Stimulated activated CD4-positive, alpha-beta T cell treated with anti-CD3 and anti-CD28 coated beads, Interleukin-15, amount 100 ng/mL, for 48 hours (primary cell): ENCODE measurements at places on chromosomes 11 and 22.

DNA sequence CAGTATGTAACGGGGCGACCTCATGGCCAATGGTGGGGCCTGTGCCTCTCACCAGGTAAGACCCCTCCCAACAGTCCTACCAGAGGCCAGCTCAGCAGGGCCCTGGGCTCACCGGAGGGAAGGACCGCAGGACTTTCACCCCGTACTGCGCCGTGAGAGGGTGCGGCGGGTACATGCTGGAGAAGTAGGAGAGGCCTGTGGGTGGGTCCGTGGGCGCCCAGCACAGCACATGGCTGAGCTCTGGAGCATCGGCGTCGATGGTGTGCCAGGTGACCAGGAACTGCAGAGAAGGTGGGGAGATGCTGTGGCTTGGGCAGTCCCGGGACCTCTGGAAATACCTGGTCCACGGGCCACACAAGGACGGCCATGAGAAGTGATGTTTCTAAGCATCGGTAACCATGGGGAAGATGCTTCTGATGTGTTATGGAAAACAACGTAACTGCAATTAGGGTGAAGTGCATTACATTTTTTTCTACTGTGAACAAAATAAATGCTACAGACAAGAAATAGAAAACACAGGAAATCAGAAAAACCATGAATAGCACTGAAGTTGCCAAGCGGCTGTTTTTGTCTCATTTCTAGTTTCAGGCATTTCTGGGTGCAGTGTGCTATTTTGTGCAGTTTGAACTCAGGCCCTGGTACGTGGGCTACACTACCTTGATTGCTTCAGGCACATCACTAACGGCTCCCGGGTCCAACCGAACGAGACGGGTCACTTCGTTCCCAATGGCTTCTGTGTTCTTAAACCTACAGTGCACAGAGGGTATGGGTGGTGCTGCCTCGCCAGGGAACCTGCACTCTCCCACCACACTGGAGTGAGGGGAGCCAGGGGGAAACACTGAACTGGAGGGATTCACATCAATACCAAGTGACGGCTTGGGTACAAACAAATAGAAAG lies 46.5 kb upstream of the SERPIND1 start:
- DNase-seq: no peak

DNA sequence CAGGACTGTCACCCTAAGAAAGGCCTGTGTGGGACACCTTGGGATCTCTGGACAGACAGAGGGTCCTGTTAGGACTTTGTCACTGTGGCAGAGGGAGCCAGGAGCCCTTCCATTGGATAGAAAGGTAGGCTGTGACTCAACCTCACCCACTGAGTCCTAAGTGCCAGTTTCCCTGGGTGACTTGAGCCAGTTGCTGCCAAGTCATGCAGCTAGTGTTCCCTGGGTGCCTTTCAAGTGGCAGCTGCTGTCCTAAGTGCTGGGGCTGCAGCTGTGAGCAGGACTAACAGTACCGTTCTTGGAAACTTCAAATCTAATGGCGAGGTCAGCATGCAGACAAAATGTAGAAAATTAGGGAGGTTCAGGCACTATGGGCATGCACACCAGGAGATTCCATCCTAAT lies 393.7 kb downstream of the TMEM135 start:
- DNase-seq: no peak

- no peak for DNase-seq
Measured at GRCh38 chr11:11169715-11170351, 183.2 kb downstream of the CSNK2A3 start.

DNA sequence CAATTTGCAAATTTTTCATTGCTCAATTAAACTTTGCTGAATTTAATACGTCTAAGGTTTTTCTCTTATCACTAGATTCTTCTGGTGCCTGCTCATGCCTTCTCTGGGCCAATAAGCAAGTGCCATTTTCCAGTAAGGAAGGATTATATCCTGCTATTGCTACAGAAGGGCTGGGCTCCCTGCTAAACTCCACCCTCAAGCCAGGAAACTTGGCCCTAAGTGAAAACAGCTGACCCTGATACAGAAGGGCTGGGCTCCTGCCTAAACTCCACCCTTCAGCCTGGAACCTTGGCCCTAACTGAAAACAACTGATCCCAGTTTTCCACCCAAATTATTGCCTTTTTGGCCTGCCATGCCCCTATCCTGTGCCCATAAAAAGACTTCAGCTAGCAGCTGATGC lies 385.3 kb downstream of the DYNC2H1 start:
- no peak for DNase-seq

GRCh38 chr11:125180413-125181305 lies 16.1 kb downstream of the PKNOX2 start:
- no peak for DNase-seq

GRCh38 chr11:34308913-34309585 lies 48.8 kb downstream of the ABTB2 start:
- DNase-seq: no peak

DNA sequence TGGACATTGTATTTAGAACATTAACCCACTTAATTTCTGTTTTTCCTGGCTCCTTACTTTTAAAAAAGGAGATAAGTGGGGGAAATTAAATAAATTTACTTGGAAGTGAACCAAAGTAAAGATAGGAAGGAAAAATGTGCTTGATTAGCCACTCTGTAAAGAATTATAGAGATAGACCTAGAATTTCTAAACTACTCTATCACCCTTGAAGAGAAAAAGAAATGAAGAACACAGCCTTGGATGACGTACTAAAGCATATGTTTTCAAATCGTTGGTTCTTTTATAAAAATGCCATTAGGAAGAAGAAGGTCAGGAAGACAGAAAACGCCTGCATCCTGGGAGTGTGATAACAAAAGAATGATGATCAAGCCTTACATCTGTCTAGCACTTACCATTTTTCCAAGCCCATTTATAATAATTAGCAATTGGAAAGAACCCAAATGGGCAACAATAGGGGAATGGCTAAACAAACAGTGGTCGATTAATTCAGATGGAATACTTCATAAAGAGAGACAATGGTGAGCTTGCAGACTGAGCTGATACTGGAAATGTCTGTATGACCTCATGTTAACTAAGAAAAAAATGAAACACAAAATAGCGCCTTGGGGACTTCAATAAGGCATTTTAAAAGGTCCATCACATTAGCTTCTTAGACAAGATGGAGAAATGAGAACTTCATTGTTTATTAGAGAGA lies 81.0 kb upstream of the LRRC55 start:
- no peak for DNase-seq

GRCh38 chr22:30313527-30314363 lies 13.0 kb downstream of the TBC1D10A start:
- no peak for DNase-seq

DNA sequence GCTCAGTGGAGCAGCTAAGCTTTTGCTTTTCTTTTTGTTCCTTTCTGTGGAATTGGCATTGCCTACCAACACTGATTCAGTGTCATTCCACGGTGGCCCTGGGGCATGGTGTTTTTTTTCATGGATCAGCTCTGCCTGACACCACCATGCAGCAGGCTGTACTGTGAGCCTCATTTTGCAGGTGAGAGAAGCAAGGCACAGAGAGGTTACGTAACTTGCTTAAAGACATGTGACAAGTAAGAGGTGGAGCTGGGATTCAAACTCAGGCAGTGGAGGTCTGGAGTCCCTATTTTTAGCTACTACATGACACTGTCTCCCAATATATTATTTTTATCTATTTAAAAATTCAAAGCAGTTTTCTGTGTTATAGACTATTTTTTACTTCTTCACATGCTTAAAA lies 44.4 kb downstream of the APOL3 start:
- no peak for DNase-seq

GRCh38 chr22:45150139-45150538 lies 13.6 kb upstream of the NUP50 start:
- no peak for DNase-seq

DNA sequence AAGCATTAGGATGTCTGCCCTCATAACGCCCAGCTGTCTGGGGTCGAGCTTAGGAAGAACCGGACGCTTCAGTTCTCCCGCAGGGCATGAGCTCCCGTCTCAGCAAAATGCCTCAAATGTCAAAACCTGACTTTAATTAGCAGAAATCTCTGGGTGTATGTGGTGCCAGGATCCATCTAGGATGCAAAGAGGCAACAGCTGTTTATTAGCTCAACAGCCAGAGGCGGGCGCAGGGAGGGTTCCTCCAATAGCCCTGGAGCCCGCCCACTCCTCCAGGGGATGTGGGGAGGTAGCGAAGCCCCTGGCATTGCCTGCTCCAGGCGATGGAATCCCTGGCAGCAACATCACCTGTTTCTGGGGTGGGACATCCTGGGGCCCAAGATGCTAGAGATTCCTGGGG lies 39.4 kb upstream of the RTL6 start:
- no peak for DNase-seq

DNA sequence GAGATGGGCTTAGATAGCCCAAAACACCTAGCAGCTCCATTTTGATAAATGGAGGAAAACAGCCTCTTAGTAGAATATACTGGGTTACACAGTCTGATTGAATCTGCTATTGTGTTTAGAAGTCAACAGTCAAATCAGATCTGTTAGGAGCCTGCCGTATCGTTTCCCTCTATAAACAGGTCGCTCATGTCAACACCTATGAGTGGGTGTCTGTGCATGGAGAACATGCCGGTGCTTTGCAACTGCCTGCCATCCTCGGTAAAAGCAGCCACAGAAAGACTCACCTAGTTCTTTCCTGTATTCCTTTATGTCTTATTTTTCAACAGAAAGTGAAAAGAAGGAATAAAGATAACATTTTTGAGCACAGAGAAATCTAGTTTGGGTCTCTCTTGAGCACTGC lies 99.4 kb downstream of the ETS1 start:
- DNase-seq: no peak

- no peak for DNase-seq
Measured at GRCh38 chr11:107708792-107709191, 3.1 kb downstream of the SLN start.

DNA sequence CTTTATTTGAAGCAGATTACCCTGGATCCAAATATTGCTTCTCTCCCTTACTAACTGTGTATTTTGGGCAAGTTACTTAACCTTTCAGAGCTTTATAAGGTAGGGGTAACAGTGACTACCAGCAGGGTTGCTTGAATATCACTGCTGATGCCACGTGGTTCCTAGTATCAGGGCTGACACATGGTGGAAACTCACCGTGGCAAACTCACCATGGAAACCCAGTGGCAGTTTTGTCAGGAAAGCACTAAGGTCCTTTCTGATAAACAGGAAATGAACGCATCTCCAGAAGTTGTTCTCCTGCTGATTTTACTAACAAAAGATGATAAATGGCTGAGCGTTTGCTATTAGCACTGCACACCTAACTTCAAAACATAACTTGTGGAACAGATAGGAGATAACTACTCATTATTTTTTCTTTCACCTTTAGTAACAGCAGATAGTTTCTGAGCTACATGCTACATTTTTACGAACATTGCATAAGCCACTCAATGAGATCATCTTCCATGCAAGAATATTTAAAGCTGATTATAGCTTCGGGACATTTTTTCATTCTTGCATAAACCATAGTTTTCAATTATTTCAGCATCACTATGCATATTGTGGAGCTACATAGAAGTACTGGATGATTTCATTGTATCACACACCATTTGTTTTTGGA lies 59.7 kb upstream of the RAG2 start:
- no peak for DNase-seq

GRCh38 chr11:120551191-120551590 lies 39.6 kb downstream of the GRIK4 start:
- DNase-seq: no peak

DNA sequence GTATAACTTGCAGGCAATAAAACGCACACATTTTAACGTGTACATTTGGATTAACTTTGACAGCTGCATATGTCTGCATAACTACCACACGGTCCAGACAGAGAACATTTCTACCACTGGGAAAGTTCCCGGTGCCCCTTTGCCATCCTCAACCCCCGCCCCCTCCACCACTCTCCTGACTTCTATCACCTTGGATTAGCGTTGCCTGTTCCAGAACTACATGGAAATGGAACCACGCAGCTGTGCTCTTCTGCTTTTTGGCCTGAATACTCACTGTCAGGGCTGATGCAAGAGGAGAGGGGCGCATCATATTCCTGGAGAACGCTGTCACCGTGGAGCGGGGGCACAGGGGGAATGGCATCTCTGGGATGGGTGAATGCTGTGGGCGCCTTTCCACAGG lies 62.1 kb downstream of the LRP5 start:
- no peak for DNase-seq

GRCh38 chr11:35629914-35630313 lies 11.7 kb downstream of the FJX1 start:
- no peak for DNase-seq

DNA sequence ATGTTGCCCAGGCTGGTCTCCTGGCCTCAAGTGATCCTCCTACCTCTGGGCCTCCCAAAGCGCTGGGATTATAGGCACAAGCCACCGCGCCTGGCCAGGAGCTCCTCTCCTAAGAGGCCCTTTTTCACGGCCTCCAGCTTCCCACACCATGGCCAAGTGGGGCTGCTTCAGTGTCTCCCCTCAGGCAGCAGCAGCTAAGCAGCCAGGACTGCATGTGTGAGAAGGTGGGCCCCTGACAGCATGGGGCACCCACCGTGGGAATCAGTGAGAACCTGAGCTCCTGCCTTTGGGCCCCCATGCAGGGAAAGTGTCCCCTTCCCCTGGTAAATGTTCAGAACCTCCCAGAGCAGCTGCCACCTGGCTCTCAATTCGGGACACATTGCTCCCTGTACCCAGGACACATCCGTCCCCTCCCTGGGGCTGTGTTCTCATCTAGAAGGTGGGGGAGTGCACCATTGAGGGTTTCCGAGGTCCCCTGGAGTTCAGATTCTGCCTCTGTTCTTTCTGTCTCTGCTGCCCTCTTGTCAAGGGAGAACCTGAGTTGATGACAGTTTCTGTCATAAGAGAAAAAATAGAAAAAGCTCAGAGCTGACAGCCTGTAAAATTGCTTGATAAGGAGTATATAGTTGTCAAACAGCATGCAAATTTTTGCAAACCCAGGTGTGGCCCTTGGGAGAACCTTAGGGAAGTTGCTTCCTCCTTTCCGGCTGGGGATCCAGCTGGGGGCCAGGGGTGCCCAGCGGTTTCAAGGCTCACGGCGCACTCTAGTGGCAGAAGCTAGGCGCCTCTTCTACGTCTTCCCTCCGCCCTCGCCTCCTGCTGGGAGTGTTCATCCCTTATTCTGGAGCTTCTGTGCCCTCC lies 29.7 kb downstream of the FAM83F start:
- peak; percentile 45 for DNase-seq

DNA sequence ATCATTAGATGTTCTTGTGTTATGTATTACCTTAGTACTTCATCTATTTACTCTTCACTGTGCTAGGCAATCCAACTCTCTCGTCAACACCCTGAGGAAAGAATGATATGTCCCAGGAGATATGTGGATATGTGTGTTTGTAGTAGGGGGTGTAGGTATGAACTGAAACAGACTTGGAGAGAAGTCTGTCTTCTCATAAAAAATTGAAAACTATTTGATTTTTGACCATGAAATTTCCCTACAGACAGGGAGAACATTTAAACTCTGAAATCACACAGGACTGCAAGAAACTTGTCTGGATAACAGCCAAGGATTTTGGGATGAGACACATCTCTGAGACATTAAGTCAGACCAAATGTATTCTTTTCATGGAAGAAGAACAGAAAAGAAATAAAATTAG lies 967.0 kb upstream of the FAT3 start:
- no peak for DNase-seq
